ENCODE measurements at places on chromosomes 7 and 10.
A peak's percentile ranks its signal among the peaks of the same experiment; 100 is the strongest.

DNA sequence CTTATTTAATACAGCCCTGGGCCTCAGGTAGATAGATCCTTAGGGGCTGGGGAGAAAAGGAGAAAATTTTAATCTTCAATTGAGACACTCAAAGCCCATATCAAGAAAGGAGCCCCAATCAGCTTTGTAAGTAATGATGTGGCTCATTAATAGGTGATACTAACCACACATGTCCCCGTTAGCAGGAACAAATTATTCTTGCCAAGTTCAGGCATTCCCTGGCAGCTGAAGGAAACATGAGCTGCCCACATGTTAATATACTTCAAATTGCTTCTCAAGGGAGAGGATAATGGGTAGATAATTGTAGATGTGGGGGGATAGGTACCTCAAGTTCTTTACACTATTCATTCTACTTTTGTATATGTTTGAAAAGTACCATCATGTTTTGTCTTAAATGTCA, 14.5 kb downstream of the IFIT5 start:
- no peak for DNase-seq

- DNase-seq, result no peak
Measured at GRCh38 chr10:60348982-60349381, 40.7 kb downstream of the ANK3 start.

- no peak for DNase-seq
Measured at GRCh38 chr7:122724366-122724765, 21.6 kb upstream of the RNF148 start.

GRCh38 chr10:101618871-101619270, 30.8 kb downstream of the DPCD start:
- no peak for DNase-seq

GRCh38 chr10:122168598-122169394, 102.3 kb upstream of the BTBD16 start:
- DNase-seq, result no peak

DNA sequence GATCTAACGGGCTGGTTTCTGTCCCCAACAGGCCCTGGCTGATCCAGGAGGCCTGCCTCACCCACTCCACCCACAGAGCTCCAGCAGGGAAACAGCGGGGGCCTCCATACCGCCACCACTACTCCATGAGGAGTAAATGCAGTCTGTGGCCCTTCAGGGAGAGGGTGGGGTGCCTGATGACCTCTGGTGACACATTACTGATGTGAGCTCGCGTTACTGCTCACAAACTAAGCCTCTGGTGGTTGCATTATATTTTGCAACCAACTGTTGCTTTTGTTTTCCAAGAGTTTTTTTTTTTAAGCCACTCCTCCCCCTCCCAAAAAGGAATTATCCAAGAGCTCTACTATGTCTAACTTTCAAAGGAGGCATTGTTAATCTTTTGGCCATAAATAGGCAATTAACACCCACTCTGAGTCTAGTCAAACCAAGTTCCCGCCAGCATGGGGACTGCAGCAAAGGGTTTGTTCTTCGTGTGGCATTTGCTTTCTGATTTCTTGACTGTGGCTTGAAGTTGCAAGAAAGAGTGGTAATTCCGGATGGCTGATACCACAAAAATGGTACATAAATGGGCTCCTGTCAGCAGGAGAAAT, 72.6 kb downstream of the FAM53B start:
- peak; percentile 55 for DNase-seq

DNA sequence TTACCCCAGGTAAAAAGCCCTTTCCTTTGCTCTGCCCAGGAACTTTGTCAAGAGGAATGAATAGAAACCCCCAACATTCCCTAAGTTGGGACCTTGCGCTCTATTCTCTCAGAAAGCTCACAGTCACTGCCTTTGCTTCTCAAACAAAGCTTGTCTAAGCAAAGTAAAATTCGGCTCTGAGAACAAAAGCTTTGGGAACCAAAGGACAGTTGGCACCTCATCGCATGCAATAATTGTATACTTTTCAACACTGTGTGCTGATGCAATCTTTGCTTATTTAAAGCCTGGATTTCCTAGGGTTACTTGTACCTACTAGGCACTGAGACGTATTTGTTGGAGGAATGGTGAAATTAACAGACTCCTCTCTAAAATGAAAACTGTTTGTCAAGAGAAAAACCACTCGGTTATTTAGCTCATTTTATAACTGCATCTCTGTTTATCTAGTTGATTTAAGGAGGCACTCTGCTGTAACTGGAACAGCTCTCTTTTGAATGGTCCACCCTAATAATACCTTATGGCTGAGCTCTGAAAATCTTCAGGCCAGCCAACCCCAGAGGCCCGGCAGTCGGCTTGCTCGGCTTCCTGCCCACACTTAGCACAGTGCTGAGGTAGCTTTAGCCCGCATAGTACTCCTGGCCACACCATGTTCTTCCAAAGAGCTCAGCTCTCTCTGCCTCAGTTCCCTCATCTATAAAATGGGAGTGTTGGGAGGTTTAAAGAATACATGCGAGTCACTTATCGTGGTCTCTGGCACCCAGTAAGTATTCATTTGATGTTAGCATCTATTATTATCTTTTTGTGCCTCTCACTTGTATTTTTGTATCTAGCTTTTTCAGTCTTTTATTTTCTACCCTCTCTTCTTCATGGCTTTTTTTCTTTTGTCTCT, 80.2 kb upstream of the PRR15 start:
- DNase-seq, result no peak

- DNase-seq, result no peak
Measured at GRCh38 chr7:136369225-136369624, 392.1 kb upstream of the MTPN start.

DNA sequence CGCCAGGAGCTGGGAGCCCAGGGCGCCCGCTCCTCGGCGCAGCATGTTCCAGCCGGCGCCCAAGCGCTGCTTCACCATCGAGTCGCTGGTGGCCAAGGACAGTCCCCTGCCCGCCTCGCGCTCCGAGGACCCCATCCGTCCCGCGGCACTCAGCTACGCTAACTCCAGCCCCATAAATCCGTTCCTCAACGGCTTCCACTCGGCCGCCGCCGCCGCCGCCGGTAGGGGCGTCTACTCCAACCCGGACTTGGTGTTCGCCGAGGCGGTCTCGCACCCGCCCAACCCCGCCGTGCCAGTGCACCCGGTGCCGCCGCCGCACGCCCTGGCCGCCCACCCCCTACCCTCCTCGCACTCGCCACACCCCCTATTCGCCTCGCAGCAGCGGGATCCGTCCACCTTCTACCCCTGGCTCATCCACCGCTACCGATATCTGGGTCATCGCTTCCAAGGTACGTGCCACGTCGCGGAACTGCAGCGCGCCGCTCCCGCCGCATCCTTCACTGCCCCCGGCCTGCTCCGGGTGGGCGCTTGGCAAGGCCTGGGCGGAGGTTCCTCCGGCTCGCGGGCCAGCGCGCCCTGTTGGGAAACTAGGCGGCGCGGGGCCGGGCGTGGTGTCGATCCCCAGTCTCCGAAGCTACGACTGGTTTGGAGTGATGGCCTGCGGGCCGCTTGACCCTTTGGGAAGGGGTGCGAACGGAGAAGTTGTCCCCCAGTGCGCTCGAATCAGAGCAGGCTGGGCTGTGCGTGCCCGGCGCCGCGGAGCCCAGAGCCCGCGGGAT, 868 bp downstream of the EMX2 start:
- peak; percentile 21 for DNase-seq

GRCh38 chr7:20284003-20284770, 46.5 kb upstream of the ITGB8 start:
- no peak for DNase-seq

DNA sequence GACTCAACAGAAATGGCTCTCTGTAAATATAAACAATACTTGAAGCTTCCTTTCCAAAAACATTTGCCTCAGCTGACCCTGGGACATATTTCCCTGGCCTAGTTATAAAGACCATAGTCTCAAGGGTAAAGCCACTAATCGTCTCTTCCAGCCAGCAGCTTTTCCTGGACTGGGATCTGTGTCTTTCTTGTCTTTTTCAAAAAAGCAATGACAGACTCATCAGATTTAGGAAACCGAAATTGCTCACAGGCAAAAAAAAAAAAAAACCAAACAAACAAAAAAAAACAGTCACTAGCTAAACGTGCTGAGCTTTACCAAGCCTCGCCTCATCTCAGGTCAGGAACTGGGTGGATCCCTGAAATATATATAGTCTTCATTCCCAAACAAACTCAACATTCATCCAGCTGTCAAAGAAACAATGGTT, 23.5 kb downstream of the STN1 start:
- no peak for DNase-seq

DNA sequence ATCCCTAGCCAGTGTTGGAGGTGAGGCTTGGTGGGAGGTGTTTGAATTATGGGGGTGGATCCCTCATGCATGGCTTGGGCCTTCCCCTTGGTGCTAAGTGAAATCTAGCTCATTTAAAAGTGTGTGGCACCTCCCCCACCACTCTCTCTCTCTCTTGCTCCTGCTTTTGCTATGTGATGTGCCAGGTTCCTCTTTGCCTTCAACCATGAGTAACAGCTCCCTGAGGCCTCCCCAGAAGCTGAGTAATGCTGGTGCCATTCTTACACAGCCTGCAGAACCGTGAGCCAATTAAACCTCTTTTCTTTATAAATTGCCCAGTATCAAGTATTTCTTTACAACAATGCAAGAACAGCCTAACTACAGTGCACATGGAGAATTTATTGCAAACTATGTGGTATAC, 188.8 kb upstream of the POT1 start:
- DNase-seq, result no peak

- no peak for DNase-seq
Measured at GRCh38 chr10:17431871-17432311, 22.5 kb downstream of the ST8SIA6 start.

GRCh38 chr7:54426406-54426805, 115.8 kb upstream of the VSTM2A start:
- DNase-seq, result peak; percentile 26

GRCh38 chr7:151008511-151009323, 15.6 kb downstream of the ATG9B start:
- no peak for DNase-seq

DNA sequence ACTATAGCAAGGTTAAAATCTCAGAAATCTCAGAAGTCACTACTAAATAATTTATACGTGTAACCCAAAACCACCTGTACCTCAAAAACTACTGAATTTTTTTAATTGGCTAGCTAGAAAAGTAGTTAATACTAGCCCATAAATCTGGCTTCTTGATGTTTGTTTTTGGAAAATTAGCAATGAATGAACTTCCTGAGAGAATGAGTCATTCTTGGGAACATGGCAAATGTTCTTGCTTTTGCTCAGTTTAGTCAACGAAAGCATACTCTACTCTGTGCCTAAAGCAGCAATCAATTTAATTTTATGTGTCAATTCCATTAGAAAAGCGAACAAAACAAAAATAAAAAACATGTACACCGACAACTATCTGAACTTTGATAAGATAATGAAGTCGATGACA, 69.2 kb downstream of the SEMA3E start:
- no peak for DNase-seq

DNA sequence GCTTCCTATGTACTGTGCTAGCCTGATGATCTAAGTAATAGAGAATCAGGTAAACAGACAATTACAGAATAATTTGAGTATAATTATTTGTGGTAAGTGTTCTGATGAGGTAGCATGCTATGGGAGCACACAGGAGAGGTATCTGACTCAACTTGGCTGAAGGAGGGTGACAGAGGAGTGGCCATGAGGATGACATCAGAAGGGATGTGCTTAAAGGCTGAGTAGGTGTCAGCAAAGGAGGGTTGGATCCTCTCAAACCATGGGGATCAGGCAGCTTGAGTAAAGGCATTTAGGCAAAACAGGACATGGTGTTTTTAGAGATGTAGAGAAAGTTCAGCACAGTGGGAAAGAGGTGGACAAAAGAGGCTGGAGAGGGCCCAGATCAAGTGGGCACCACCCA, 29.0 kb downstream of the KLHDC10 start:
- no peak for DNase-seq

- DNase-seq, result peak; percentile 90
Measured at GRCh38 chr7:74002474-74003017, 25.4 kb upstream of the ELN start.

- DNase-seq, result no peak
Measured at GRCh38 chr7:120984406-120984805, 4.1 kb upstream of the CPED1 start.

GRCh38 chr7:106223156-106223555, 61.6 kb downstream of the NAMPT start:
- DNase-seq, result no peak

DNA sequence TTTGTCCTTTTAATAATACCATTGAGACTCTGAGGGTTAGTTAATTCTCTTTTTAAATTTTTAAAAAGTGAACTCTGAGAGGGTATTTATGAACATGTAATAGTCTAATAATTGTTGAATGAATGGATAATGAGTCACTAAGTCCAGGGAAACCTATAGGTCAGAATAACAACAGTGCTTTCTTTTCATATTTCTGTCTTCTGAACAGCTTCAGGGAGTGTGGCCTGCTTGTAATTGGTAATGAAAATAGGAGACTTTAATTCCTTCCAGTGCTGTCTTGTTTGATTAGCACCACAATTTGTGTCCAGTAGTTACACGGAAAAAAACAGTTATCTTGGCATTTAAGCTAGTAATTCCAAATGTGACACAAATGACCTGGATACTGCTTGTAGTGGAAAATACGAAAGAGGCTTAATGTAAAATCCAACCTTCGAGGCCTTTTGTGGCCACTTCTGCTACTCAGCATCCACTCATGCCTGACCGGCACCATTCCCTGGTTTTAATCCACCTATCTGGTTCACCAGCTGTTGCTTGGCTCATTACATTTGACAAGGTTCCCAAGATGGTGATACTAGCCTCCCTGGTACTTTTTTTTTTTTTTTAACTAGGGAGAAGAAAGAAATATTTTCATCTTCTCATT, 149.3 kb upstream of the IMMP2L start:
- DNase-seq, result no peak

DNA sequence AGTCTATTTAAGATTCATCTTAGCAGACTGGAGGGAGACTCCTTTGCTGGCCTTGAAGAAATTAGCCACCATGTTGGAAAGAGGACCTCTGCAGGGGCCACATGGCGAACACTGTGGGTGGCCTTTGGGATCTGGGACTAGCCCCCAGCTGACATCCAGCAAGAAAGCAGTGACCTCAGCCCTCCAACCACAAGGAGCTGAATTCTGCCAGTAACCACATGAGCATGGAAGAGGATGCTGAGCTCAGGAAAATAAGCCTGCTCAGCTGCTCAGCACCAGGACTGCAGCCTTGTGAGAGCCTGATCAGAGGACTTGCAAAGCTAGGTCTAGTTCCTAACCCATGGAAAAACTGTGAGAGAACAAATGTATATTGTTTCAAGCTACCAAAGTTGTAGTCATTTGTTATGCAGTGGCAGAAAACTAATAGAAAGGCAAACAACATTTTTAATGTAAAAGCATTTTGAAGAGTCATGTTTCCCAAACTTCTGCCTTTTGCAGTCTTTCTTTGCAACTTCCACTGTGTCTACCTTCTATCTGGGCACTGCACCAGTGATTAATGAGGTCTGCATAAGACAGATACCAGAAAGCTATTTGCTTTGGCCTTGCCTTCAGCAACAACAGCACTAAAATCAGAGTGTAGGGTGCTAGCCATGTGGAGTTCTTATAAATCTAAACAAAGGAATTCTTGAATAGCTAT, 183.7 kb downstream of the FGFR2 start:
- peak; percentile 39 for DNase-seq

DNA sequence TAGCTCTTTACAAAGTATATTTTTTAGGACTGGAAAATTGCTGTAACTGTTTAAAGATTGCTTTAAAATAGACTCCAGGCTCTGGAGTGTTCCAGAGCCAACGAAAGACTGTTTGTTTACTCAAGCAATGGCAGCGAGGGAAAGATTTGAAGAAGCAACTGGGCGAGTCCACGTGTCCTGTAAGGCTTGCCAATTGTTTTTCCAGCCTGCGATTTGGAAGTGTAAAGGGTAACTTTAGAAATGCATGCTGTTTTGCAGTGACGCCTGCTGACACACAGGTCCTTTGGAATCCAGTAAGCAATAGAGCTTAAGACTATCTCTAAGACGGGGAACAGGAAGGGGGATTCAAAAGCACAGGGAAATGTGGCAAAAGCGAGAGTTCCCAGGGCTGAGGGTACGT, 55.8 kb downstream of the TACC2 start:
- DNase-seq, result no peak

- DNase-seq, result no peak
Measured at GRCh38 chr7:122789156-122789555, 86.4 kb upstream of the RNF148 start.

All from H4 (cell line).